Left forelimb (tissue), 1 donor: ENCODE measurements at places on chromosomes 4 and X.

- DNase-seq = no peak
Observed at GRCh38 chr4:27270435-27270834, 409.8 kb downstream of the STIM2 start.

- DNase-seq = no peak
Observed at GRCh38 chr4:119733431-119733830, 104.8 kb upstream of the PDE5A start.

DNA sequence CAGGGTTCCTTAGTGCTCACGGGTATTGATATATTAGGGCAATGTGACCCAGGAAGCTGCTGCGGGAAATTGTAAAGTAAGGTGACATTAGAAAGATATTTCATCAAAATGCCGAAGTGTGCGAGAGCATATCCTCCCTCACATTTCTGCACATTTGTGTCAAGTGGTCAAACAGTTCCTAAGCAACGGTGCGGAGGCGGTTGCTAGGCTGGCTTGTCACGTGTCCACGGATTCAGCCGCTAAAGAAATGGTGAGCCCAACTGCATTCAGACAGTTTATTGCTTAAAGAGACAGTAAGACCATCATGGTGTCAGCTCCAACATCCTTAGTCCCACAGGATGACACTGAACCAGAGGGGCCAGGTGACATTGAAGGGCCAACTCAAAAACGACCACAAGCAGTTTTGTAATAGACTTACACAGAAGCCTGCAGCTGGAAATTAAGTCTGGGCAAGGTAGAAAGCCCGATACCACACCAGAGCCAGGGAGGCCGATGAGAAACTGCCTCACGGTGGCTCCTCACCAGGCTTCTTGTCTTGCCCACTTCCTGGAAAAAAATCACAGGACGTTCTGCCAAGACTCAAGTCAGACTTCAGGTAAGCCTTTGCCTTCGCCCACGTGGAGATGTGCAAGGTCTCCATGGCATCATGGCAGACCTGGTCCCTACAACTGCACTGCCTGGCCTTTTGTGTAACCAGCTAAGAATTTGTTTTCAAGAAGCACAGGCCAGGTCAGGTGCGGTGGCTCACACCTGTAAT lies 50.4 kb downstream of the USP11 start:
- DNase-seq = peak; percentile 61

DNA sequence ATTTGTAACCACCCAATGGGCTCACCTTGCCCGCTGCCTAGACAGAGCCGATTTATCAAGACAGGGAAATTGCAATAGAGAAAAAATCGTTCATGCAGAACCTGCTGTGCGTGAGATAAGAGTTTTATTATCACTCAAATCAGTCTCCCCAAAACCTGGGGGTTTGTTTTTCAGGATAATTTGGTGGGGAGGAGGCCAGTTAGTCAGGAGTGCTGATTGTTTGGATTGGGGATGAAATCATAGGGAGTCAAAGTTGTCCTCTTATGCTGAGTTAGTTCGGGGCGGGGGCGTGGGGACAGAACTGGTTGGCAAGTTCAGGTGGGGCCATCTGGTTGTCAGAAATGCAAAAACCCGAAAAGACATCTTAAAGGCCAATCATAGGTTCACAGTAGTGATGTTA lies 203.0 kb downstream of the MAB21L2 start:
- DNase-seq = no peak

- no peak for DNase-seq
Observed at GRCh38 chr4:42914937-42915336, 22.4 kb downstream of the GRXCR1 start.

- DNase-seq = no peak
Observed at GRCh38 chrX:25156323-25156722, 140.6 kb upstream of the ARX start.

DNA sequence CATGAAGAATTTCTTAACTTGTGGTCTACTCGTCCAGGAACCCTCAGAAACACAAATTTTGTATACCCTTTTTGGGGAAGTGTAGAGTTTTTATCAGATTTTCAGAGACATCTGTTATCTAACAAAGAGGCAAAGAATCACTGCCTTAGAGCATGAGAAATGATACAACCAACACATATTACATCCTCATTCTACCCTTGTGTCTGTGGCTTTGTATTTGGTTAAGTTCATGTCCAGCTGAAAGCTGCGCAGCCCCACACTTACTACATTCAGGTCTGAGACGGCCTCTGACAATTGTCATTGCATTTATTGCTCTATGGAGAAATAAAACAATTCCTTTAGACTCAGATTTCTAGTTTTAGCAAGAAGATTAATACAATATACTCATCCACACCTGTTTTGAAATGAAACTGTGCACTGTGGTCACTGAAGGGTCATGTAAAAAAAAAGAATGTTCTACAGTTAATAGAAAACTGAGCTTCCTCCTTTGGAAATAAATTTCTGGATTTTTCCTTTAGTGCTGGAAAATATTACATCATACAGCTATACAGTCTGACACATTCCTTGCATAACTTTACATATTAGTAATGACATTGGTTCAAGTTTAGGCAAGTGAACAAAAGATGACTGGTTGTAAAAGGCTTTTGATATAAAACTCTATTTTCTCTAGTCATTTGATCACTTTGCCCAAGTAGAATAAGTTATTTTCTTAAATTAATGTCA lies 39.8 kb downstream of the GLRB start:
- no peak for DNase-seq

DNA sequence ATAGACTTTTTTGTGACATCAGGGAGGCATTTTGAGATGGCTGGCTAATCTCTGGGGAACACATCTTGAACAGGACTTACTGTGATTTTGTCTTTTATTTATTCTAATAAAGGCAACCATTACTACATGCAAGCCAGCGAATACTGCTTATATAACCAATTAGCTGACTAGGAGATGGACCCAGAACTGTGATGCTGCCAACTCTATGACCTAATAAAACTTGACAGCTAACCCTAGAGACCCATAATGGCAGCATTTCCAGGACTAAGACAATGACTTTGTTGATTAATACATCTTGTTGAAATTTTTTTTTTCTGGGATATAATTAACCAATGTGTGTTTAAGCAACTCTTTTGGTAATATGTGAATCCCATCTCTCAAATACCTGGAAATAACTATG lies 584.6 kb downstream of the PRR32 start:
- no peak for DNase-seq

DNA sequence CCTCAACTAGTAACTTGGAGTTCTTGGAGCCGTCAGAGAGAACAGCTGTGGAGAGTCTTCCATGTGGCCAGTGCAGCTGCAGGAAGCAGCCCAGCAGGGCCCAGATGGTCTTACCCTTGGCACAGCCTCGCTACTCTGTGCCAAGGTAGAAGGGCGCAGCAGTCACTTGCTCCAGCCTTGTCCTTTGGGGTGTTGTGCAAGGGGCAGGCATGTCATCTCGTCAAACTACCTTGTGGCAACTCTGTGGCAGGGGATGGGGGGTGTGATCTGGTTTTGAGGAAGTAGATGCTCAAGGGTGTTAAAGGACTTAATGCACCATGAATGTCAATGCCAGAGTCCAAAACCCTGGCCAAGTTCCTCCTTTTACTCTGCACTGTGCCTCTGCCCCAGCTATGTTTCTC lies 34.2 kb upstream of the TBC1D14 start:
- DNase-seq = no peak

DNA sequence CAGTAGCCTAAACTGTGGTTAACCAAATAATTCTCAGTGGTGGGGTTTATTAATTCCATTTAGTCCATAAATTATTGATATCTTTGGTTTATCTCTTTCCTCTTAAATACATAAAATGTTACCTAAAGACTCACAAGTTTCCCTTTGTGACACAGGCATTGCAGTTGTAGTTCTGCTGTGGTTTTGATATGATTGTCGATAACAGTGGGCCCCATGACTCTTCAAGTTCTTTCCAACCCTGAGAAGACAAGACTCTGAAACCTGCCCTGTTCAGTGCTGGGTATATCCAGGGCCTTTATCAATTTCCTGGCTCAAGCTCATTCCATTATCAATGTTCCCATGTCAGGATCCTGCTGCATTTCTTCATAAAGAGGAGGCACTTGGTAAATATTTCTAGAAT lies 117.9 kb upstream of the TBC1D9 start:
- no peak for DNase-seq

DNA sequence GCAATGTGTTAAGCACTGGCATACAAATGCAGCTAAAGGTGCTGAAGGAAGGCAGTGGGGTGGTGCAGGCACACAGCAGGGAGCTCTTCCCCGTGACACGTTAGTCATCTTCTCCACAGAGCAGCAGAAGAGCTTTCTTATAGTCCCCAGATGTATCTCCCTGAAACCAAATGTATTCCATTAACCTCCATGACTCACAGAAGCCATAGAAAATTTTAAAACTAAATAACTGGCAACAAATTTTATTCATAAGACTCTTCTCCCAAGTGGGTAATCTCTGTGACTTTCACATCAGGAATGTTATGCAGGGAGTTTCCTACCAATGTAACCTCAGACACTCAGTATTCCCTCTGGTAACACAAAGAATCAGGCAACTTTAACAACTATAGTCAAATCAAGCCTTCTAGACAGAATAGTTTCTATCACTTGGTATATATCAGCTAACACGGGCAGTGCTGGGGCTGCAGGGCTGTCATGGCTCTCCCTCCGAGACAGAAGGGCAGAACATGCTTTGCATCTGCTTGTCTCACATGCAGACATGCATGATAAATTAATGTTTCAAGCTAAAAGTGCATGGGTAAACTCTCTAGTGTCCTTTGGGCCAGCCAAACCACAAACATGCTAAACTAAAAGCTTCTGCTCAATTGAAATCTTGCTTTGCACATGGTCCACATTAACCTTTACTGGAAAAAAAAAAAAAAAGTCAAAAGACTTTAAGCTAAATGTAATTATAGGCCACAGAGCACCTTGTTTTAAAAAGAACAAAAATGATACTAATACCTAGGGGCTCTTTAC lies 28.2 kb downstream of the ANXA5 start:
- no peak for DNase-seq

GRCh38 chr4:116724249-116724648 lies 361.1 kb downstream of the TRAM1L1 start:
- DNase-seq = no peak

- DNase-seq = no peak
Observed at GRCh38 chr4:181682367-181683047, 560.7 kb upstream of the TENM3 start.

DNA sequence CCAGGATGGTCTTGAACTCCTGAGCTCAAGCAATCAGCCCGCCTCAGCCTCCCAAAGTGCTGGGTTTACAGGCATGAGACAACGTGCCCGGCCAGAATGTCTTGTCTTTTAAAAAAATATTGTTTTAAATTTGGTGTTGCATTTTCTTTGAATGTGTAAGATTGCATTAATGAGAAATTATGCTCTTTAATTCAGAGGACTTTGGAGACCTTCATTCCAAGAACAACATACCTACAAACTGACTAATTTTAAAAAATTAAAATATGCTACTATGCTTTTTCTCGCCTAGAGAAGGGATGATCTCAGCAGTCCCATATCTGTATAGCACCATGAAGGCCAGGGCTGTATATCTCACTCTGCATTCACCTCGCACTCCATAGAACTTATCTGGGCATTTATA lies 204.3 kb upstream of the SLC7A11 start:
- no peak for DNase-seq

- DNase-seq = no peak
Observed at GRCh38 chr4:1983846-1984405, 24.8 kb downstream of the NELFA start.

DNA sequence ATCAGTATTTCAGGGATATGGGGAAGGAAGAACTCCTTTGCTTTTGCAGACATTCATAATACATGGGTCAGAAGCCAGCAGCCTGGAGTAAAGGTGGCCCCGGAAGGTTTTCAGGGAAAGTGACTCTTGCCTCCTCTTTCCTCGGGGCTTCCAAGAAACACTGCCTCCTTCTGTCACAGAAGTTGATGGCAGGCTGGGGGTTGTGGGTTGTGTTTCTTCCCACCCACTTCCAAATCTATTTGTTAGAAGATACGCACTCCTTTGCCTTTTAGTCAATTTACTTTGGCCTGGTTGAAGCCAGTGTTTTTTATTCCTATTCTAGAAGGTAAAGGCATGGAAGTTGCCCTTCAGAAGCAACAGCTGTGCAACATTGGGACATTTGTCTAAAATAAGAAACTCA lies 19.7 kb downstream of the KIT start:
- DNase-seq = no peak

DNA sequence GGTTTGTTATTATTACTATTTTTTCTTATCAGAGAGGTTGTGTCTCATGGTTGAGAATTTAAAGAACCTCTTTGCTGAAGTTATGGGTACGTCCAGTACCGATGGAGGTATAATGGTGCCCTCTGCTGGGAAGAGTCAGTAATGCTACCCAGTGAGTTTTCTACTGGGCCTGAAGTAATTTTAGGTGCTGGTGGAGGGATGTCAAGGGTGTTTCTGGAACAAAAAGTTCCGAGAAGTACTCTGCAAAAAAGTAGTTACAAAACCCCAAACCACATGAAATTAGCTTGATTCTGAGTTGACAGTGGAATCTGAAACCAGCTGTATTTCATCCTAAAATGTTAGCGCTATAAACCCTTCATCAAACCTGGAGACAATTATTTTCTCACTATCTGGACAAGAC lies 102.5 kb upstream of the MID1 start:
- peak; percentile 65 for DNase-seq

GRCh38 chrX:21153503-21153902 lies 220.7 kb upstream of the CNKSR2 start:
- DNase-seq = no peak

GRCh38 chrX:44871931-44872820 lies 812 bp upstream of the KDM6A start:
- DNase-seq = peak; percentile 72

- no peak for DNase-seq
Observed at GRCh38 chr4:11263208-11263607, 165.5 kb downstream of the HS3ST1 start.

GRCh38 chr4:163353054-163353453 lies 9.4 kb downstream of the NPY5R start:
- no peak for DNase-seq

DNA sequence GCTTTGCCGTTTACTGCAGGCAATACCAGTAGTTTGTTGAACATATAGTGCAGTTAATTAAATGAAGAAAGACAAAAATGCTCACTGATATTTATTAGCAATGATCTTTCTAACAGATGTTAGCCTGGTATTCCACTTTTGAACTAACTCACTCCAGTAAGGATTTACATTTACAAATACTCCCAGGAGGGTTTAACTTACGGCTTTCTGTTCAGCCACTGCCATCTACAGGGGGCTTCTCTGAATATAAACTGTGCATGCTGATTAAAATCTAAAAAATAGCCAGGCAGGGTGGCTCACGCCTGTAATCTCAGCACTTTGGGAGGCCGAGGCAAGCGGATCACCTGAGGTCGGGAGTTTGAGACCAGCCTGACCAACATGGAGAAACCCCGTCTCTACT lies 2.2 kb upstream of the SRD5A3 start:
- DNase-seq = no peak

DNA sequence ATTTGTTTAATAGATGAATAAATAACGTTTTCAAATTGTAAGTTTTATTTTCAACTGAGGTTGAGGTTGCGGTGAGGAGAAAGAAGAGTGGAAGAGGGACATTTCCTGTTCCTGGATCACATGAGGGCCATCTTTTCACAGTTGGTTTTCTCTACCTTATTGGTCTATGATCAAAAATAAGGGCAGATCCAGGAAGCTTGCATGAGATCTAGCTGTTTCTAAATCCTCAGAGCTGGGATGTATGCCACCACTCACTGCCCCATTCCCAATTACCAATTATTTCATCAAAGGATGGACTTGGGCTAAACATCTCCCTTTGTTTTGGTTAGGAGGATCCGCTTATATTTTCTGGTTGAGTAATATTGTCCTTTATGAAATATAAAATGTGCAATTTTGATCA lies 104.8 kb upstream of the TLL1 start:
- DNase-seq = no peak
